ENCODE measurements at places on chromosomes 16 and 17.

DNA sequence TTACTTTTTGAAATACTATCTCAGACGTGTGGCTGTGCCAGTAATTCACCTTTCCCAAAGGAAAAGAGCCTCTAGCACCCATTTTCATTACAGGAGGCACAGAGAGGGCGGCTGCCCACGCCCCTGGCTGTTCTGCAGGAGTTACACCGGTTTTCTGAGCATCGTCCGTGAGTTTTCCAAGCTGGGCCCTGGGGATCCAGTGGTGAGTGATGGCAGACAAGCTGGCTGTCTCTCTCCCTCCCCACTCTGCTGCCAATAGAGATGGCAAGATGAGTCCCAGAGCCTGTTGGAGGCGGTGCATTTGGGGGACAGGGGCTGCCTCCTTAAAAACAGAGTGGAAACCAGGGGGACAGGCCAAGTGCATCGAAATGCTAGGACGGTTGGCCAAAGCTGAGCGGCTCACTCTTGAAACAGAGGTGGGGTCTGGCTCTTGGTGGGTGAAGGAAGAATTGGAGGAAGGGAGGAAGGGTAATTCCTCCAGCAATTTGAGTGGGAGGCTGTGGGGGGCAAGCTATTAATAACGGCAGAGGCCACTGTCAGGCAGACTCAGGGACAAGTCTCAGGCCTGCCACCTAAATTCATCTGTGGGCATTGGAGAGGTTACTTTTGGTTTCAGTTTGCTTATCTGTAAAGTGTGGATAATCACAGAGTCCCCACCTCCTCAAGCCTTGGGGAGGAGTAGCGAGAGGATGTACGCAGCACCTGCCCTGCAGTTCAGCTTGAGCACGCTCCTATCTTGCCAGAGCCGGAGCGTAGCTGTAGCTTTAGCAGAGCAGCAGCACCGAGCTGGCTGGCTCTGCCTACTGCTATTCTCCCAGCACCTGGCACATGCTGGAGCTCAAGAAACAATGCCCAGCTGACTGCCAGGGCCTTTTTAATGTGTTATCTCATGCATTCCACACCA lies 7.5 kb upstream of the NOS2 start:
- DNase-seq, result peak; percentile 33

GRCh38 chr16:86292171-86292775 lies 218.1 kb upstream of the FOXF1 start:
- DNase-seq, result no peak

DNA sequence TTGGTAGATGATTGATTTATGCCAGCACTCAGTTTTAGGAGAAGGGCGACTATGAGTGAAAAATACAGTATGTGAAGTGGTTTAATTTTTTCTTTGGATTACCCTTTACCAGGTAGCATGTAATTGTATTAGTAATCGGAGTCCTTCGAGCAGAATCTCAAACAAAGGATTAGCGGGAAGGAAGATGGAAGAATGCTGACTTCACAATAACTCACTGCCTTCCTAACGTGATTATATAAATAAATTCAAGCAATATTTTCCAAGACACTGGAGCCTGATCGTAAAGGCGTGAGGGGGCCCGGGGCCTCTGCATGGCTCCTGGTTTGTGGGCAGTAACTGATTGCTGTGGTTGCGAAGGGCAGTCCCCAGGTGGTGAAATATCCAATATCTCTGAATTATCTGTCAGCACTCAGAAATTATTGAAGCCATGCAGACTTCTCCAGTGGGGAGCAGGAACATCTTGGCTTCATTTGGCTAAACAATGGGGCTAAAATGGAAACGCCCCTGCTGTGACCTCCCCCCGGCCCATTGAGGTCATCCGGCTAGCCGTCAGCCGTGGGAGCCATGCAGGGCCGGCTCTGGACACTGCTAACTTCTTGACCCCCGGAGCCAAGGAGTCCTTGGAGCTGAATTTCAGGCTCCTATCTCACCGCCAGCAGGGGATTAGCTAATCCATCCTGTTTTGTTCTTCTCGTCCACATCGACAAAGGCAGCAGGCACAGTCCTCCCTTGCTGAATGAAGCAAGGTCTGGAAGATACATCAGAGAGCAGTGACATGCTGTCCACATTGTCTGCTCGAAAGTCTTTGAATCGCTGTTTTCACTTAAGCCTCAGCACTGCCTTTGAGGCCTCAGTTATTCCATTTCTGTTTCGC lies 295.9 kb upstream of the N4BP1 start:
- DNase-seq, result no peak

DNA sequence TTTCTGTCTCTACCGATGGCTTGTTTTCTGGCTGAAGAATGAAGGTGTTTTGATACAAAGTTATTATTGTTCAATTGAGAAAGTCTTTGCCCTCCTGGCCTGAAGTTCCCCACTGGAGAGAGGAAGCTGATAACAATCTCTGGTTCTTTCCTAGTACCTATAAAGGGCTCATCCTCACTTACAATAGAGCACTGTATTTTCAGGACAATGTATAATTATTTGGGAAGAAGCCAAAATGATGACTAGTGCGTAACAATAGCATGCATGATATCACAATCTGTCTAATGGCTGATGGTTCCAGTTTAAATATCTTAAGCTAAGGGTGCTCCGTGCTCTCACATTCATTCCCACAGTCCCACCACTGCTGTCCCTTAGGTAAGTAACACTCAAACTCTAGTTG lies 230.7 kb downstream of the IRX3 start:
- DNase-seq, result no peak

DNA sequence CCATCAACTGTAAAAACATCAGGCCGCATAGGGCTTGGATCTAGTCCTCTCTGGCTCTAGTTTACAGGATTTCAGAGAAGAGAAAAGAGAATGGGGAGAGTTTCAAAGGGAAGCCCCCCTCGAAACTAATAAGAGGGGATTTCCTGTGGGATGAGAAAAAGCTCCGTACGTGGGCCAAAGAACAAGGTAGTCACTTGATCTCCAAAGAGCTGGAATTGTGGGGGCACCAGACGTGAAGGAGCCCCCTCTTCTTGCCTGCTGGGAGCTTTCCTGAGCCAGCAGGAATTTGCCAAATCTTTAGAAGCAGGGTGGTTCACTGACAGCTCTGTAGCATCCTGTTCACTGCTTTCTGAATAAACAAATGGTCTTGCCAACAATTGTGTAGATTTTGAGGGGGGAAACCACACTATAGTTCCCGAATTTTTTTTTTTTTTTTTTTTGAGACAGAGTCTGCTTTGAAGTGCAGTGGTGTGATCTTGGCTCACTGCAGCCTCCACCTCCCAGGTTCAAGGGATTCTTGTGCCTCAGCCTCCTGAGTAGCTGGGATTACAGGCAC lies 7.0 kb upstream of the TMIGD1 start:
- DNase-seq, result no peak

GRCh38 chr16:83870830-83871229 lies 28.1 kb upstream of the MLYCD start:
- no peak for DNase-seq

DNA sequence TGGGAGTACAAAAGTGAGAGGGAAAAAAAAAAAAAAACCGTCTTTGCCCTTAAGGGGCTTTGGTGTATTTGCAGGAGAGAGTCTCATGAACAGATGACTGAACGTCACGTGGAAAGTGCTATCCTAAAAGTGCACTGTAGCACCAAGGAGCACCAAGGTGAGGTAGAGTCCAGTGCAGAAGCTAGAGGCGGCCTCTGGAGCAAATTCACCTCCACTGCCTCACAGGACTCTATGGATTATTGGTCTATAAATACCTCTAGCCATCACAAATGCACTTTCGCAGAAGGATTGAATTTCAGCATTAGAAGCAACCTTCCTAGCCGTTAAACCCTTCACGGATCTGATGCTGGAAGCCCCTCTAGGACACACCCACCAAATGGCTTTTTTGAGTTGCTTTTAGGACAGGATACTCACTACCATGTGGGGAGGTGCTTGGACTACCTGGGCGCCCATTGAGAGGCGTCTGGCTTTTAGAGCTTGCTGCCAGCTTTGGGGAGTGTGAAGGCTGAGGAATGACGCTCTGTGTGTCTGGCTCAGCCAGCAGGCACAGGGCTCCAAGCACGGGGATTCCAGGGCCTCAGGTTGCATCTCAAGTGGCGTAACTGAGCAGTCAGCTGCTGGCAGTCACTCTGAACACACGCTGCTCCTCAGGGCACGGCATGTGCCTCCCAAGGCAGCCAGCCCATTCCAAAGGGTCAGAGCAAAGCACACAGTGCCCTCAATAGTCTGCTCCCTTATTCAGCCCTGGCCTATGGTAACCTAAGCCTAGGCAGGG lies 52.7 kb downstream of the CDRT4 start:
- no peak for DNase-seq

GRCh38 chr17:82019690-82020571 lies 2.7 kb downstream of the CENPX start:
- no peak for DNase-seq

- DNase-seq, result no peak
Measured at GRCh38 chr17:35568561-35568960, 7.9 kb upstream of the SLFN14 start.

- no peak for DNase-seq
Measured at GRCh38 chr17:70521821-70522256, 352.5 kb downstream of the KCNJ2 start.

DNA sequence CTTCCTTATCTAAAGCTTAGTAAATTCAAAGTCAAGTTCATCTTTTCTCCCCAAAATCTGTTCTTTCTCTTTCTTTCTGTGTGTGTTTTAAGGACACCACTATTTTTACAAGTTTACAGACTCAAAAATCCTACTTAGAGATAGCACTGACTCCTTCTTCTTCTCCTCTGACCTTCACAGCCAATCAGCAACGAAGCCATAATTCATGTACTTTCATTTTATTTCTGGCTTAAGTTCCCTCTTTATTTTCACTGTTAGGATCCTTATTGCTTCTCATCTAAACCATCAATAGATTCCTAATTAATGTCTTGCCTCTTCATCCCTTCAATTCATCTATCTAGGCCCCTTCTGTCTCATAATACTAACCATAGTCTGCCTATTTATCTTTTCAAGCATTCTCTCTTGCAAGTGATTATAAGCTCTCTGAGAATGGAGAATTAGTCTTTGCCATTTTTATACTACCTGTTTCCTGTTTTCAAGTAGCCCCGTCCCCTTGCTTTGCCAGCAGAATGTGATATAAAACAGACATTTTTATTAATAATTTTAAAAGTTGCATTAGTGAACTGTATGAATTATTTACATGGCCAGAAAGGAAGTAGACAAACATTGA lies 27.0 kb downstream of the CDC27 start:
- no peak for DNase-seq

DNA sequence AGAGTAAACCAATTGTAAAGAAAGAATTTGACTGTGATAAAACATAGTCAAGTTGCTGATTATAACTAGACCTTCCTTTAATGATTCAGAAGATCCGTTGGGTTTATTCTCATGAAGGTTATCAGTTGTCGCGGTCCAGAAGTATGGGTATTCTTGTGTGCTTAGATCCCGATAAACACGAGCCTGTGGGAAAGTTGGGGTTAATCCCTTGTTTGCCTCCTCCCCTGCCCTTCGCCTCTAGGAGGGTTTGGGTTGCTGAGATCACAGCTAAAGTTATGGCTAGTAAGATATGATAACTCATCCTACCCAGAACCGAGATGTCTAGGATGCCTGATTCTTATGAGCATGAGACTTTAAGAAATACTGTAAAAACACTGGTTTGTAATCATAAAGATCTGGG lies 66.8 kb downstream of the GPRC5B start:
- DNase-seq, result no peak

GRCh38 chr17:32807577-32807976 lies 69.3 kb downstream of the MYO1D start:
- DNase-seq, result no peak

GRCh38 chr17:19727501-19728078 lies 11.2 kb upstream of the SLC47A2 start:
- peak; percentile 76 for DNase-seq

DNA sequence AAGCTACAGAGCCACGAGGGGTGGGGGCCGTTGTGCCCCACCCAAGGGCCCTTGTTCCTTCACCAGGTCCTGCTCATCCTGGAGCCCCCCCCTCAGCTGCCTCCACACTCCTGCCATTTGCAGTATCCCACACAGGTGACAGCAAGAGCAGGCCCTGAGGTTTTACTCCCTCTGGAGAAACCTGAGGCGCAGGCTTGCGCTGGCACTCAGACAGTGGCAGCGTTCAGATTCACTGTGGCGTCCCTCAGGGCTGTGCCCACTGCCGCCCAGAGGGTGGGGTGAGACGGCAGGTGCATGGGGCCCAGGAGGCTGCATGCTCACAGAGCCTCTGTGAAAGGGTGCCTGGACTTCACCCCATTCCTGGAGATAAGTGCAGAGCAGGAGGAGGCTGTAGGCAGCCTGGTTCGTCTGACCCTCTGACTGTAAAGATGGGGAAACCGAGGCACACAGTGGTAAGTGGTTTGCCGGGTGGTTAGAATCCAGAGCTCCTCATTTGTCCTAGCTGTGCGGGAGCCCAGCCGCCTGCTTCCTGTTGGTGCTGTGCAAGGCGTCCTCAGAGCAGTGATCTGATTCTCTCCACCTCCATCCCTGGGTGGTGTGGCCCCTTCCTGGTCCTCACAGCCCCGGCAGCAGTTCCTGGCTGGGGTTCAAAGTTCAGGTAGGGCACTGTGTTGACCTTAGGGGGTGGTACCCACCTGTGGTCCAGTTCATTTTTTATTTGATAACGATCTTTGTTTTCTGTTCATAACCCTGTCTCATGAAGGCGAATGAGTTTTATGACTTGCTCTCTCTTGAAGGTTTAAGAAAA lies 1.6 kb downstream of the SPIRE2 start:
- no peak for DNase-seq

DNA sequence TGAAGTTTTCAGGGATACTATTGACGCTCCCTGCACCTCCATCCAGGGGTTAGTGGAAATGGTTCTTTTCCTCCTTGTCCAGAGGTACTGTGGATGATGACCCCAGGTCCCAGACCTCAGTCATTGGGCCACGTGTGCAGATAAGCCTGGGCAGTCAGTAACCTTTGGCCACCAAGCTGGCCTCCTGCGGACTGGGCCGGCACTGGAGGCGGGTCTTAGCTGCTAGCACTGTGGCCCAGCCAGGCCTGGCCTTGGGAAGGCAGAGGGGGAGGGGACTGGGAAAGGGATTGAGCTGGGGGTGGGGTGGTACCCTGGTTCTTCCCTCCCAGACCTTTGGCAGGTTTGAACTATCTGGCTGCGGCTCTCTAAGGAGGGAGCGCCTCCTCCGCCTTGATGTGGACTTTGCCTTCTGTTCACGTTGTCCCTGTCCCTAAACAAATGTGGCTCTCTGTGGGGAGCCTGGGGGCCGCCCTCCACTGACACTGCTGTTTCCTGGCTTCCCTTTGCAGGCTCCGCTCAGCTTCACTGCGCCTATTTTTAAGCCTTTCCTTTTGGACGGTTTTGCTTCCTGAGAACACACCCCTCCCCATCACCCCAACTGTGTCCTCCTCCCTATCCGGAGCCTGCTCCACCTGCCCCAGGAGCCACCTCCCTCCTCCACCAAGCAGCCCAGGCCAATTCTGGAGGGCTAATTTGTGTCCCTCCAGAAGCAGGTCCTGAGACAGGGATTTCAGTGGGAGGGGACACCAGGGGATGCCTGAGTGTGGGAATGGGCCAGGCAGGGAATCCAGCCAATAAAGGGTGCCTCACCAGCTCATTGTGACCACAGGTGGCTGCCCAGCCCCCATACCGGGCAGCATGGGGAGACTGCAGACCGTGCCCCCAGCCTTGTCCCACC lies 251.9 kb downstream of the SEC14L1 start:
- DNase-seq, result no peak

DNA sequence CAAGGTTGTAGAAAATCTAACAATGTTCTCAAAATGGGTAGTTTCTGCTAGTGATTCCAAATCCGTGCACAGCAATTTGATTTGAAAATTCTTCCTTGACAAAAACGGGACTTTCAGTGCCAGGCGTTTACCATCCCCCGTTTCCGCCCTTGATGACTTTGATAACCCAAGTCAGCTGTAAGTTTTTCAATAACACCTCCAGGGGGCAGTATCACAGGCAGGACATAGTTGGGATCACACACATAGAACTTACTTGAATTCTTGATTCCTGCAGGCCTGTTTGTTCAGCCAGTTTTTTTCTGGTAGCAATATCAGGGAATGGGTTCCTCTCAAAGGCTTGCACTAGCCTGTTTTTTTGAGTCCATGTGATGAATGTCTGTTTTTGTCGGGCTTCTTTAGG lies 5.6 kb downstream of the DUXB start:
- DNase-seq, result no peak

All from occipital lobe (tissue), 3 donors.